GM12892 (cell line): ENCODE measurements at places on chromosomes 3 and 15.

DNA sequence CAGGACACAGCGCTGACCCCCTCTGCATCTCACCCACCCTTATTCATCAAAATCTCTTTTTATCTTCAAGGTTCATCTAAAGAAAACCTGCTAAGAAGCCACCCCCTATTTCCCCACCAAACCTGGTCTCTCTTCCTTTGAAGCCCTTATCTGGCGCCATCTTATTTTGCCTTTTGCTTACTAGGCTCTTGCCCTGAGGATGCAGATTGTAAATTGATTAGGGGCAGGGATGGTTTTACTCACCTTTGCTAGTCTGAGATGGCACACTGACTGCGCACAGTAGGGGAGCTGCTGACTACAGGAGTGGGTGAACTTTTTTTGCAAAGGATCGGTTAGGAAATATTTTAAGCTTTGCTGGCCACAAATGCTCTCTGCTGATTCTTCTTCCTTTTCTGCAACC, 78.9 kb upstream of the BHLHE40 start:
- DNase-seq = no peak

DNA sequence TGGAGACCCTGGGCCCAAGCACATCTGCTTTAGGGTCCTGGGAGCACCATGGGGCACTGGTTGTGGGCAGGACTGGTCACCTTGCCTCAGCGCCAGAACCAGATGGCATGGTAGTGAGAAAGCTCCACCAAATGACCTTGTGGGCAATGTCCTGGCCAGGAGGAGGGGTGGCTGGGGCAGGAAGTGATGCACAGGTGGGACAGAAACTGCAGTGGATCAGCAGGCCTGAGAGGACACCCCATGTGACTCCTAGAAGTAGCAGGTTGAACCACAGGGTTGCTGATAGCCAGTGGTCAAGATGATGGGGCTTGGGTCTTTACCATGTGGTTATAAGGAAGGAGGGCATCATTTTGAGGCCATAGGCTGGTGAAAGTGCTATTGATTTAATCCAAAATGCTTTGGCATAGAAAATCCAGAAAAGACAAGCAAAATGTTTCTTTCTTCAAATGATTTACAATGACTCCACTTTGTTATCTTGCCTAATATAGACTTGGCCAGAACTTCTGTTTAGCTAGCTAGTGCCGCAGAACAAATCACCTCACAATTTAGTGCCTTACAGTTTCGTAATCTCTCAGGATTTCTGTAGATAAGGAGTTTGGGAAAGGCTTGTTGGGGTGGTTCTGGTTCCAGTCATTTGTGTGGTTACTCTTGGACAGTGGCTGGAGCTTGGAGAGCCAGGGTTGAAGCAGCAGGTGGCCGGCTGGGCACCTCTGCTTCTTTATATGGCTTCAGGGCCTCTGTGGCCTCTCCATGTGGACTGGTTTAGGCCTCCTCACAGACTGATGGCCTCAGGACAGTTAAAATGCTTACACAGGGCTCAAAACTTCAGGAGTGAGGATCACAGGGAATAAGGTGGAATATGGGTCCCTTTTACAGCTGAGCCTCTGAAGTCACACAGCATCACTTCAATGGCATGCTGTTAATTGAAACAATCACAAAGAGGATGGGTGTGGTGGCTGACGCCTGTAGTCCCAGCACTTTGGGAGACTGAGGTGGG, 27.5 kb downstream of the TMEM158 start:
- no peak for DNase-seq

DNA sequence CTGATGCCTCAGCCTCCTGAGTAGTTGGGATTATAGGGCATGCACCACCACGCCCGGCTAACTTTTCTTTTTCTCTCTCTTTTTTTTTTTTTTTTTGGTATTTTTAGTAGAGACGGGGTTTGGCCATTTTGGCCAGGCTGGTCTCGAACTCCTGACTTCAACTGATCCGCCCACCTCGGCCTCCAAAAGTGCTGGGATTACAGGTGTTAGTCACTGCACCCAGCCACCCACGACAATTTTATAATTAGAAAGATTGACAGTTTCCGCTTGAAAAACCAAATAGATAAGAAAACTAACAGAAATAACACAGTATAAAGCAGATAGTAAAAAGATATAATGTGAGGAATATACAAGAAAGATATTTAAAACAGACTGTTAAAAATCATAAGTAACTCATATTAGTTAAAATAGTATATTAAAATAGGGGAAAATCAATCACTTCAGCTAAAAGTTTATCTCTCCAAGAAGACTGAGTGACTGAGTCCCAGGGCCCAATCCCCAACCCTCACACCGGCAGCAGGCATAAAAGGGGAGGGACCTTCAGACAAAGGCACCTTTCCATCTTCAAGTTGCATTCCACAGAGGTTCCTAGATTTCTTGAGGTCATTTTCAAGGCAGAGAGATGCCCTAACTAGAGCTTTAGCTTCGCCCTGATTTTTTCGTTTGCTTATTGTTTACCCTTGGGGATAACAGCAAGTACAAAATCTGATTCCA, 1.4 kb upstream of the WHAMM start:
- no peak for DNase-seq

DNA sequence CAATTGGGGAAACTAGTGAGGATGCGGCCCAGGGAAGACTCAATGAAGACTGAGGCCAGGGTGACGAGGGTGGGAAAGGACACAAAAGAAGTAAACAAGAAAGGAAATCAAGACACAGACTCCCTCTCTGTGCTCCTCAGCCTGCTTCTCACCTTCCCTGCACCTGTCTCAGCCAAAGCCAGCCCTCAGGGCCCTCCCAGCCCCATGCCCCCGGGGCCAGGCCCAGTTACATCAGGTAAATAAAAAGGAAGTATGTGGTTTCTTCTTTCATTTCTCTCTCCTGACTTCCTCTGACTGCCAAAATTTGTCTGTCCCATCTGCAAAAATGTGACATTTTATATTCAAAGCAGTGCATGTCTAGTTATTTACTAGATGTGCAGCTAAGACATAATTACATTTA, 328.0 kb downstream of the UACA start:
- DNase-seq = no peak

DNA sequence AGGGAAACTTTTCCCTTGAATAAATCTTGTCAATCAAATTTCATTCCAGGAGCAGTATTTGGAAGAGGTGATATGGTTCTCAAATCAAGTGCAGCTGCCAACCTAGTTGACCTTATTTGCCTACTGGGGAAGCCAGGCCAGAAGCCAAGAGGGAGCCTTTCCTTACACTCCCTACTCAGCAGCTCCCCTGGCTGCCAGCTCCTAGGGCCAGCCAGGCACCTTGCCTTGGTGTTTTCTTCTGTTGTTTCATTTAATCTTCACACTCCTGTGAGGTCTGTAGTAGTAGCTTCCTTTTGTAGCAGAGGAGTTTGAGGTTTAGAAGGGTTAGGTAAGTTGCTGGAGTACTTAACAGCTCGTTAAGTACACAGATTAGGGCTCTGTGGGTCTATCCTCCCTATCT, 22.6 kb downstream of the MKRN2OS start:
- no peak for DNase-seq

- no peak for DNase-seq
Observed at GRCh38 chr3:141410408-141410807, 42.1 kb downstream of the ZBTB38 start.
